ENCODE measurements at places on chromosomes 6 and 20.

- peak; percentile 13 for DNase-seq
Observed at GRCh38 chr6:33812669-33813068, 8.9 kb upstream of the MLN start.

GRCh38 chr6:12504325-12504966 is 212.1 kb upstream of the PHACTR1 start:
- no peak for DNase-seq

GRCh38 chr6:91080871-91081270 is 494.0 kb upstream of the MAP3K7 start:
- DNase-seq = no peak

- DNase-seq = no peak
Observed at GRCh38 chr20:40309731-40310130, 379.3 kb downstream of the MAFB start.

DNA sequence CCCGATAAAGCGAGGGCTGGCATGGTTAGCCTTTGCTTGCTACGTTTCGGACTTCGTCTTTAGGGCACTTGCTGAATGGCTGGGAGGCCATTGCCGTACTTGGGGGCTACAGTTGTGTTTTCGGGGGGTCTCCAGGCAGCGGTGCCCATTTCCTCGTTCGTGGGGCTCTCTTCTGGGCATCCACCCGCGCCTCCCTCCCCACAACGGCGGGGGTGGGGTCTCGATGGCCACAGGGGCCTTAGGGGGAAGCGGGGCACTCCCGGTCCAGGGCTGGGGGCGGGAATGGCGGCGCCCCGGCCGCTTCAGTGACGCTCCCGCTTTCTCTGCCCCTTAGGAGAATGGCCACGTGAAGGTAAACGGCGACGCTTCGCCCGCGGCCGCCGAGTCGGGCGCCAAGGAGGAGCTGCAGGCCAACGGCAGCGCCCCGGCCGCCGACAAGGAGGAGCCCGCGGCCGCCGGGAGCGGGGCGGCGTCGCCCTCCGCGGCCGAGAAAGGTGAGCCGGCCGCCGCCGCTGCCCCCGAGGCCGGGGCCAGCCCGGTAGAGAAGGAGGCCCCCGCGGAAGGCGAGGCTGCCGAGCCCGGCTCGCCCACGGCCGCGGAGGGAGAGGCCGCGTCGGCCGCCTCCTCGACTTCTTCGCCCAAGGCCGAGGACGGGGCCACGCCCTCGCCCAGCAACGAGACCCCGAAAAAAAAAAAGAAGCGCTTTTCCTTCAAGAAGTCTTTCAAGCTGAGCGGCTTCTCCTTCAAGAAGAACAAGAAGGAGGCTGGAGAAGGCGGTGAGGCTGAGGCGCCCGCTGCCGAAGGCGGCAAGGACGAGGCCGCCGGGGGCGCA is 2.4 kb downstream of the MARCKS start:
- DNase-seq = no peak

- DNase-seq = no peak
Observed at GRCh38 chr20:728256-728944, 39.9 kb downstream of the SLC52A3 start.

DNA sequence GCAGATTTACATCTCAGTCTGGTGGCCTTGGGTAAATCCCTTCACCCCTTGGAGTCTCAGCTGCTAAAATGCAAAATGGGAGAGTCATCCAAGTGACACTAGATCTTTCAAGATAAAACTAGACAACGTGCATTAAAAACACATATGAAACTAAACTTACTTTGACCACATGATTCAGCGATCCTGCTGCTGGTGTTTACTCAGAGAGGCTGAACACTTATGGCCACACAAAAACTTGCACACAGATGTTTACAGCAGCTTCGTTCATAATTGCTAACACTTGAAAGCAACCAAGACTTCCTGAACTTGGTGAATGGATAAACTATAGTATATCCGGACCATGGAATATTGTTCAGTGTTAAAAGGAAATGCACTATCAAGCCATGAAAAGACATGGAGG is 55.3 kb upstream of the GPR6 start:
- DNase-seq = no peak

GRCh38 chr6:10421158-10421920 is 6.5 kb upstream of the TFAP2A start:
- DNase-seq = no peak

DNA sequence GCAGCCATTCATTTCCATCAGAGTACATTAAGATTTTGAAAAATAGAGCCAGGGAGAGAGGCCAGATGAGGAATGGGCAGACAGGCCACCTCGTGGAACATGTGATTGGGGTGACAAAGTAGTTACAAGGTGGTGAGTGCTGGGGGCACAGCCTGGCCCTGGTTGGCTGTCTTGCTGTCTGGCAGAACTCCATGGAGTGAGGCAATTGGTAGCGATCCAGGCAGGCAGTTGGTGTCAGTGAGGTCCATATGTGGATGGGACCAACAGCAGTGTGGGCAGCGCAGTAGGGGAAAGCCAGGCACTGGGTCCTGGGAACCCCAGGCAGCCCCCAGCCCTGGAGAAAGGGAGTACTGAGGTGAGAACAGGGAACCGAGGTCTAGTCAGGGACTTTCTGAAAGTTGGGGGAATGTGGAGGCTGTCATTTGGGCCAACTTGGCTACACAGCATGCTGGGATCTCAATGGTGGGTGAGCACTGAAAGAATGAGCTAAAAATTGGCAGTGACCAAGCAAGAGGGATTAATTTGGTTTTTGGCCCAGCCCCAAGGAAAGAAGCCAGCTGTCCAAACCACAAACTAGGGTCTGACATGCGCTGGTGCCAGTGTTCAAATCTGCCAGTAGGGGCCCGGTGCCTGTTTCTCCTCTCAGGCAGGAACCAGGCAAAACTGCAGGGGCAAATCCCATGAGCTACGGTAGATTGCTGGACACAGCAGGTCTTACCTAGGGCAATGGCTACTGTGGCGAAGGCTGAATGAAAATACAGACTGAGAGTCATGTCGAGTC is 61.4 kb upstream of the E2F3 start:
- no peak for DNase-seq

GRCh38 chr20:11140359-11140758 is 466.6 kb upstream of the JAG1 start:
- DNase-seq = no peak

DNA sequence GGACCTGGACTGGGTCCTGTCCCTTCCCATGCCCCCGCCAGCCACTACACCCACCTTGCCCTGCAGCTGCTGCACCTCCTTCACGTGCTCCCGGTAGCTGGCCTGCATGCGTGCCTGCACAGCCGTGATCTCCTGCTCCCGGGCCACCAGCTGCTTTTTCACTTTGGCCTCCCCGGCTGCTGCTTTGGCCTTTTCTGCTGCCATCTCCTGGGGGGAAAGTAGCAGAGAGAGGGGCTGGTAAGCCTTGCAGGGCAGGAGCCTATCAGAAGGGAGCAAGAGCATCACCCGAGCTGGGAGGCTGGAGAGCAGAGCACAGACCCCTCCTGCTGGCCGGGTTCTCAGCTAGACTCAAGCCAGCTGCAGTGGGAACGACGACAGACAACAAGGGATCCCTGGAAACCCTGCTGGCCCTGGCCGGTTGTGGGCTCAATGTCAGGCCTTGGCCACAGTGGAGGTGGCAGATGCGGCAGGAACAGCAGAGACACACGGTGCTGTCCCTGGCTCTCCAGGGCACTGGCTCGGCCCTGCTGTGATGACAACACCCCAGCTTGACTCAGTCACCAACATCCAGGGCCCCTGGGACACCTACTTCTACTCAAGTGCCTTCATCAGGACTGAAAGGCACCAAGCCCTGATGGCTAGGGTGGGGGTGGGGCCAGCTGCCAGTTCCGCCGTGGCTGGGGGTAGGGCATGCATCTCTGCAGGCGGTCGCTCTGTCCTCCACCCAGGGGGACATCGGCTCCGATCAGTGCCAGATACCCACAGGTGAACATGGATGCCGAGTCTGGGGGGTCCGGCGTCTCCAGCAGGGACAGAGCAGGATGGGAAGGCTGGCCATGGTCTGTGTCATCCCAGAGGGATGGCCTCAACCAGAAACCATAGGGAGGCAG is 45.3 kb downstream of the RRBP1 start:
- no peak for DNase-seq

DNA sequence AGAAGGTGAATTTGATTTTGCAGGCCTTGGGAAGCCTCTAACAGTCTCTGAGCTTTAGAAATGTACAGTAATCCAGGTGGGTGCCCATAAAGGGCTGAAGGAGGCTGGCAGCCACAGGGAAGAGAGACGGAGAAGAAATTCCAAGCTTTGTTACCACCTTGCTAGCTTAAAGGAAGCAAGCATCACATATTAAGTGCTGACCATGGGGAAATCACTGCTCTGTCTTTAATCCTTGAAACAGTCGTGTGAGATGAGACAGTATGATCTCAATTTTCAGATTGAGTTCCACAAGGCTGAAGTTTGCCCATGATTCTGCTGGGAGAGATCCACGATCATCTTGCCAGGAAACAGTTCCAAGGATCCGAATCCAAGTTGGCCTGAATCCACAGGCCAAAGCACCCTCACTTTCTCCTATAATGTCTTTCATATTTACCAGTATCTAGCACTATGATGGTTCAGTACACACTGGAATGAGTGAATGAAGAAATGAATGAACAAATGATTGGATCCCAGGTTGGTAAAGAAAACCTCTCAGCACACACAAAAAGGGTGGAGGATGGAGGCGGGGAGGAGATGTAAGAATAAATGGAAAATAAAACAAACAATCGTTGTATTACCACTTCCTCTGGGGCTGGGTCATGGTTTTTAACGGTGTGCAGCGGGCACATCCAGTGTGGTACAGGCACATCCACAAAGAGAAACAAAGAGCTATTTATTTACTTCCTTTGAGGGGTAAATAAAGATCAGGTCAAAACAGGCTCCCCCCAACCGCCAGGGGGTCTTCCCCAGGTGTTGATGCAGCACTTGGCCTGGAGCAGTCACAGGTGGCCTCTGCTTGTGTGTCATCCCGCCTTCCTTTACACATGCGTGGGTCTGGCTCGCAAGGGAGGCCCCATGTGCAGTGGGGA is 28.2 kb upstream of the TAF8 start:
- no peak for DNase-seq

GRCh38 chr6:125004198-125004597 is 42.0 kb downstream of the RNF217 start:
- no peak for DNase-seq

GRCh38 chr20:44207126-44207723 is 3.3 kb downstream of the OSER1 start:
- DNase-seq = no peak

DNA sequence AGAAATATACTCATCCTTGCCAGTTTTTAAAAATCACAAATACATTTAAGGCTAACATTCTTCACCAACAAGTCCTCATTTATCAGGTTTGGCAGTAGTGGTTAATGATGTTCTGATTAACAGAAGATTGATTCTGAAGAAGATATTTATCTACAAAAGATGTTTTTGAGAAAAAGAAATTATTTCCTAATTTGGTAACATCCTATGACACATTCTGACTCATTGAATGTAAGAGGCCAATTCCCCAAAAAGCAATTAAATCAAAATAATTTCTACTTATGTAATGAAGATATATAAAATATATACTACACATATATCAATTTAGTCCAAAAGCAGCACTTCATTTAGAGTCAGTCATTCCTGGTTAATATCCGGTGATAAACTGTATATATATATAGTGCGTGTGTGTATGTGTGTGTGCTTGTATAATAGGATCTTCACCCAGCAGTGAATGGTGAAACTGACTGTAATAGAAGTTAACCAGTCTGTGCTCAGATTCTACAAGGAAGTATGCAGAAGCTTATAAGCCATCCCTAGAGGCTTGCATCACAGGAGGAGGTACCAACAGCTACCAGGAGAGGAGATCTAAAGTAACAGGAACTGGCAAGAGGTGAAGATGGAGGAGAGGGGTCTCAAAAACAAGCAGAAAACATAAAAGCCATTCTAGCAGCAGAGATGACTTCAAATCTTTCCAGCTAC is 82.9 kb upstream of the MARCKS start:
- no peak for DNase-seq

DNA sequence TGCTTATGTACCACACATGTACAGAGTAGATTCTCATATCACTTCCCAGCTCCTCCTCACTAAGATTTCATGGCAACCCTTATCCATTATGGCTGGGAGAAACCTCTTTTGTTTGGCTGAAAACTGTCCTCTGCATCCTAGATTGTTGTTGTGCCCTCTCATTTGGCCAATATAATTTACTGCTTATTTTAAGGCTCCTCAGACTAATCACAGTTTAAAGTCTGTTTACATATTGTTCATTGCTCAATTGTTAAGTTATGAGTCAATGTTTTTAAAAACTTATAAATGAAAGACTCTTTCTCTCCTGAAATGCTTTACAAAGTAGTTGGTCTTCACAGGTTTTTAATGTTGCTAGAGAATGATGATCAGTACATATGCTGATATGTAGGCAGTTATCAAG is 57.3 kb downstream of the FAM83B start:
- DNase-seq = no peak

GRCh38 chr20:58577871-58578598 is 62.8 kb upstream of the APCDD1L start:
- no peak for DNase-seq

- no peak for DNase-seq
Observed at GRCh38 chr20:1326031-1326930, 2.7 kb downstream of the SDCBP2 start.

- no peak for DNase-seq
Observed at GRCh38 chr6:1587546-1587945, 22.2 kb upstream of the FOXC1 start.

Measured in stimulated activated CD4-positive, alpha-beta T cell treated with anti-CD3 and anti-CD28 coated beads, Interleukin-1b, Interleukin-23, amount 100 ng/mL, for 24 hours (primary cell).